ENCODE measurements at places on chromosomes 7 and 10.

DNA sequence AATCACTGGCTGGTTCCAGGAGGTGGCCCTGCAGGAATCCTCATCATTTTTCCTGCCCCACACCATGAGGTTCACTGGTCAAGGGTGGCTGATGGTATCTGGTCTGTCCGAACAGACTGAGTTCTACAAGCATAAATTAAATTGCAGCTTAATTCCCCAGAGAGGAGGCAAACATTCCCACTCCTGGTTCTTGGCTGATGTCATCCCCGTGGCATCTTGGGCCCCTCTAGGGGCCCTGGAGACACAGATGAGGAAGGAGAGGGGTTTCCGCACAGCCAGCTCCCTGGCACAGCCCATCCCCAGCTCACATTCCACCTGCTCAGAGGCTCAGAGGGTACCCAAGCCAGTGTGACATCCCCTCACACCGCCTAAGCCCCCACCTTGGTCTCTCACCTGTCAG is 5.3 kb upstream of the KLRG2 start:
- DNase-seq = no peak

GRCh38 chr10:17021656-17022465 is 107.8 kb downstream of the CUBN start:
- no peak for DNase-seq

- DNase-seq = peak; percentile 7
Observed at GRCh38 chr10:6048281-6049030, 13.7 kb downstream of the IL2RA start.

- no peak for DNase-seq
Observed at GRCh38 chr7:85074-85882, 107.1 kb upstream of the FAM20C start.

- no peak for DNase-seq
Observed at GRCh38 chr7:32221736-32222135, 151.5 kb upstream of the PDE1C start.

- no peak for DNase-seq
Observed at GRCh38 chr10:3874990-3875841, 90.2 kb upstream of the KLF6 start.

GRCh38 chr7:70028620-70029019 is 430.3 kb downstream of the AUTS2 start:
- DNase-seq = no peak

DNA sequence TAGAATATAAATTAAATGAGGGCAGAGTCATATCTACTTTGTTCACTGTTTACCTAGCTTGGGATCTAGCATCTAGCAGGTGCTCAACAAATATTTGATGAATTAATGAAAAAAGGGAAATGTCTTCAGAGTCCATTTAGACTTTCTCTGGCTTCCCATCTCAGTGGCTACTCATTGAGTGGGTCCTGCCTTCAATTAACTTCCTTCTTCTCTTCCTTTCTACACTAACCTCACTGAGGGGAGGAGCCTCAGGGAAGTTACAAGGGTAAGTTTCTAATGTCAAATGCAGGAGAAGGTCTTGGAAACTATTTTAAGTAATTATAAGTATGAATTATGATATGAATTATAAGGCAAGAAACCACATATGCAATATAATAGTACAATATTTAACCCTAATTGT is 28.2 kb upstream of the MPP7 start:
- no peak for DNase-seq

DNA sequence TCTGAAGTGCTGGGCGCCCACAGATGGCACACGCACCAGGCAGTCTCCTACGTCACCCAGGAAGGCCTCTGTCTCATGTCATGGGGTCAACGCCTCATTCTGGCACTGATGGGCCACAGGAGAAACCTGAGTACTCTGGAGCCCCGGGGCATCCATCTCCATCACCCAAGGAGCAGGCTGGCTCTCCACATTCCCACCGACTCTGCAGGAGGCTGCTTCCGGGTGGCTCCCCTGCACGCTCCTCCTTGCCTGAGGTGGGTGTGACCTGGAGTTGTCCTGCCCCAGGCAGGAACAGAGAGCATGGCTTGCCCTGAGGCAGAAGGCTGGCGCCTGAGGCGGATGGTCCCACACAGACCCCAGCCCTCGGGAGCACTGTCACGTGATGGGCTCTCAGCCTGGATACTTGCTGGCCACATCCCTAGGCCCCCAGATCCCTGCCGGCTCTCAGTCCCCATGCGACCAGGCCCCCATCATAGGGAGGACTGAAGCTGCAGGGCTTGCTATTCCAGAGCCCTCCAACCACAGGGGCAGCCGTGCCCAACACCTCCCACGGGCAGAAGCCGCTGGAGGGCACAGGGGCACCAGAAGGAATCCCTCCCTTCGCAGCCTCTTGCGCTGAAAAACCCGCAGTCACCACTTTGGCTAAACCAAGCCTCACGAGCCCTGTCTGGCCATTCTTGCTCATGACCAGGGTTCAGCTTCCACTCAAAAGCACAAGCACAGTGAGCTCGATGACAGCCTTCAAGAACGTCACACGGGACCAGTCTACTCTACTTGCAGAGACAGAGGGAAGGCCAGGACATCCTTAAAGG is 80.7 kb downstream of the MAD1L1 start:
- DNase-seq = no peak

DNA sequence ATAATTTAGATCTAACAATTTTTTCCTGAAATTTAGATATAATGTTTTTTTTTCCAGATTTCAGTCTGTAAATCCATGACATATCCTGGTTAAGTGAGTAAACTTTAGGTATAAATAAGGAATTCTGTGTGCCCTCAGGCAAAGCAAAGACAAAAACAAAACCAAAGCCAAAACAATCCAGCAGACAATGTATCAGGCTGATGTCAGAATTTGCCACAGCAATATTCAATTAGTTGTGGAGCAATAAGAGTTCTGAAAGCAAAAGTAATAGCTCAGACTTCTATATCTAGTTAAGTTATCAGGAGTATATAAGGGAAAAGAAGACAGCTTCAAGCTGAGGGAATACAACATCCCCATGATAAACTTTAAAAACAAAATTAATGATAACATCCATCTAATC is 82.0 kb downstream of the MKX start:
- no peak for DNase-seq

DNA sequence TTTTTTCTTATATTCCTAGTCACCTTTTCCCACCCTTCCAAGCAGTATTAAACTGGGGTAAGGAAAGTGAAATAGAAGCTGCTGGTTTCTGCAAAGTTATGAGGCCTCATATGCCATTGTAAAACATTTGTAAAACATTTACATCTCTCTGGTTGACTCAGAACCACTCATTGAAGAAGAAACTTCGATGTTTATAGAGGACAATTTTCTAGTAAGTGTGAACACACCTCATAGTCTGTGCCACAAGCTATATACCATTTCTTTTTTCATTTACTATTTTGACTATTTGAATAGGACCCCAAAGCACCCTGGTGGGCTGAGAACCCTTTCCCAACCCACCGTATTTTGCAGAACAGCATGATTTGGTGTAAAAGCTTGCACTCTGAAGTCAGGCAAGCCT is 12.9 kb upstream of the ITGB1 start:
- no peak for DNase-seq

- DNase-seq = no peak
Observed at GRCh38 chr7:1757601-1758000, 87.5 kb downstream of the ELFN1 start.

Measured in colonic mucosa (tissue), 4 donors.